ENCODE measurements at places on chromosomes 2 and 18.

- DNase-seq: no peak
Observed at GRCh38 chr2:177868806-177869205, 203.8 kb downstream of the PDE11A start.

DNA sequence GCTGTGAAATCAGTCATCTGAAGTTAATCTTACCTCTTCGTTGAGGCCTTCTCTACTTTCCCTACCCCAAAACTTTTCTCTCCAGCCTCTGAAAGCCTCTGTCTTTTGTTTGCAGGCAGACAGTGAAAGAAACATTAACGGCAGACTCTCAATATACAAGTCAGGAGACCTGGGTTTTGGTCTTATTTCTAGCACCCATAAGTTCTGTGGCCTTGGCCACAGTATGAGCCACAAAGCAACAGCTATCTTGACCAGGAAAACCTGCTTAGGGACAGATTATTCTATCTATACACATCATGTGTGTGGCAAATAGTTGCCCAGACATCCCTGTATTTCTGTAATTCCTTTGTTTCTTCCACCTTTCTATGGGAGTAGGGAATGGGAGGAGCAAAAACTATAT, 318.3 kb downstream of the AGPS start:
- no peak for DNase-seq

DNA sequence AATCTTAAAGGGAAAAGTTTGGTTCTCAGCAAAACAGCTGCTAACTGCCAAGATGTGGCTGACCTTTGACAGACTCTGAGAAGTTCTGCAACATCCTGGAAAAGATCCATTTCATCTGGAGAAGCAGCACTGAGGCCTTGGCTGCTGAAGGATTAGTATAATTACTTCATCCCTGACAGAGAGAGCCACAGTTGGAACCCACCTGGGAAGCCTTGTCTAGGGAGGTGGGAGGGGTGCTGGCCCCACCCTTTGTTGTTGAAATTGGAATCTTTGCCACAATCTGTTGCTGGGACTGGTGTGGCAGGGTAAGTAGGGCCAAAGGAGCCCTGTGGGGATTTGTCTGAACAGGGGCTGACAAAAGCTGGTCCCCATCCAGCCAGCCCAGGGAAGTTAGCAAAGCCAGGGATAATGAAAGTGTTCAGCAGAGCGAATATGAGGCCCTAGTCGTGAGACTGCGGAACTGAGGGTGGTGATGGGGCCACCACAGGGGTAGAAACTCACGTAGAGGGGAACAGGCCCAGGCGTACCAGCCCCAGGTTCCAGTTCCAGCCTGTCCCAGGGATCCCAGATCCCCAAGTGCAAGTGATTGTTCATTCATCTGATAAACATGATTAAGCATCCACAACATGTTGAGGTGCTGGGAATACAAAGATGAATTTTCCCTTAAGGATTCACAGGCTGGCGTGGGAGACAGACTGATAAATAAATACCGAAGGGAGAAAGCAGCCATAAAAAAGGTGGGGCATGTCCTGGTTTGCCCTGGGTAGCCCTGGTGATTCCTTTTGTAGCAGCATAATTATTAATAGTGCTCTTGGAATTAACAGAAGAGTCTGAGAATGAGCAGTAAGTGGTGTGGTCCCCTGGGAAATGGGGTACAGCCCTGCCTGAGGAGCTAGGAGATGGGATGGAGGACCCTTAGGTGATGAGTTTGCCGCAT, 60.0 kb downstream of the MYO1B start:
- no peak for DNase-seq

DNA sequence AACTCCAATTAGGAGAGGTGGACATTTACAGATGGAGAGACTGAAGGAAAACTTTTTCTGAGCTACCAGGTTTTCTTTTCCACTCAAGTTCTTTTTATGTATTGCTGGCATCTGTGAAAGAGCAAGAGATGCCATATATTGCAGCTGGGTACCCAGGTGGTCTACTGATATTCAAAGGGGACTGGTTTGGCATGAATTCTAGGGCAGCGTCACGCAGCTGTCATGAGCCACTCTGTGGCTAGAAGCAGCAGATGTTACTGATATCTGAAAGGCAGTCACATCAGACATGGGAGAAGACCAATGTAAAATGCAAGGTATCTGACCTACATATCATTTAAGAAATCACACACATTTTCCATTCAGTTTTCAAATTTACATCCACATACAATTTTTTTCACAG, 408.8 kb downstream of the GALNT13 start:
- DNase-seq: no peak

- no peak for DNase-seq
Observed at GRCh38 chr2:42789751-42790150, 2.6 kb downstream of the HAAO start.

DNA sequence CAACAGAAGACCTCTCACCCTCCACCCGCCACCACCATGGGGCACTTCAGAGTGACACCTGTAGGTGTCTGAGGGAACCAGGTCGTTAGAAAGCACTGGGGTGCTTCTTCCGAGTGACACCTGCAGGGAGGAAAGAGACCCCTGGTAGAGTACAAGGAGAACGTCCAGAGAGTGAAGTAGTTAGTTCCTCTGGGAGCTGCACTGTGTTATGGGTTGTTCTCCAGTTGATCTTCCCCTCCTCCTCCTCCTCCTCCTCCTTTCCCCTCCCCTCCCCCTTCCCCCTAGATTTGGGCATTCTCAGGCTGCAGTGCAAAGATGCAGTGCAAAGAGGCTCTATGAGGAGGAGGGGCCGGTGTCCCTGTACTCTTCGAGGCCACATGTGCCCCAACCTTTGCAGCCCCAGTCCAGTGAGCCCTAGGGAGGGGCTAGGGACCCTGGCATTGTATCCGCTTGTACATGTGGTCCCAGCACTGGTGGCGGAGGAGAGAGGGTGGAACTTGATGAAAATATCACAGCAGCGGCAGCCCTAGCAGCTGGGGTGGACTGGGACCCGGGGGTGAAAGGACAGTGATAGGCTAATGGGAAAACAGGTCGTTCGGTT, 850 bp downstream of the DNAJB2 start:
- no peak for DNase-seq

GRCh38 chr18:54780285-54780861, 47.9 kb upstream of the RAB27B start:
- DNase-seq: no peak

DNA sequence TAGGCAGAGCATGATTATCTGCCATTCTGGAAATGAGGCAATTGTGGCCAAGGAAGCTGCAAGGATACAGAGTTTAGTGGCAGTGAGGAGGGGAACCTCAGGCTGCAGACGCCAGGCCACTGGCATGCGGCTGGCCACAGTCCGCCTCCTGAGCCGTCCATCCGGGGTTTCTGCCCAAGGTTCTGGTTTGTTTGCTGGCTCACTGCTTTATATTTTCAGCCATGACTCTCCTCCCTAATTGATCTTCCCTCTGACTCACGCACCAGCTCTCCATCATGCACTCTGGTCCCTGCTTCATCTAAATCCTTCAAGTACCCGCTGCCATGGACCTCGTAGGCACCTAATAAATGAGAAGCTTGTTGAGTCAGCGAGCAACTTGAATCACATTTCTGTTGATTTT, 107.8 kb upstream of the REV1 start:
- DNase-seq: no peak

DNA sequence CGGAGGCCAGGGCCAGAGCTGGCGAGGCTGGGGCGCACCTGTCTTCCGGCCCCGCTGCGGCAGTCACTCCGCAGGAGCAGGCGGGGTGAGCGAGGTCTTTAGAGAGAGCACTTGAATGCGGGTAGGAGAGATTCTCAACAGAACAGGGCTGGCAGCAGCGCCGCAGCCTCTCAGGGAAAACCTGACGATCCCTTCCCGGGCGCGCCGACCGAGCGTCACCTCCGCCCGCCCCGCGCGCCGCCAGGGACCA, 526 bp downstream of the PRKRA start:
- DNase-seq: no peak

DNA sequence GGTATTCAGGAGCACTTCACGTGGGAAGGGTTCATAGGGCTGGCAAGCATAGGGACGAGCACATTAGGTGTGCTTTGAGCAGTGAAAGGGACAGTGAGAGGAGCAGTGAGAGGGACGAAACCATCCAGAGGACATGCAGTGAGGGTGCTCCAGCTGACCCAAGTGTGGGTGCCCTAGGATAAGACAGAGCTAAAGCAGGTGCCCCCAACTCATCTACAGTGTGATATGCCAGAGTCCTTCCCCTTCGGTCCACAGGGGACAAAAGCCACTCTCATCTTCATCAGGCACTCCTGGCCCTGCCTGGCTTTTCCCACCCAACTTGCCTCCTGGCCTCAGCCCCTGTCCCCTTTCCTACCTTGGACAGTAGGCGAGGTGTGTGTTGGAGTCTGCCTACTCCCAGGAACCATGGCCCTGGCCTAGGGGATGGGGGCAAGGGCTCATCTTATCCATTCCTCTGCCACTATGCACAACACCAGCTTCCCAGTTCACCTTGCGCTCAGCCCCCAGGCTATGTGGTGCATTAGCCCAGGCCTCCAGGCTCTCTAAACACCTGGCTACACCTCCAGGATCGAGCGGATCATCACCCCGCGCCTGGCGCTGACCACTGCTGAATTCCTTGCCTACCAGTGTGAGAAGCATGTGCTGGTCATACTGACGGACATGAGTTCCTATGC, 16.1 kb upstream of the ANKRD53 start:
- no peak for DNase-seq

DNA sequence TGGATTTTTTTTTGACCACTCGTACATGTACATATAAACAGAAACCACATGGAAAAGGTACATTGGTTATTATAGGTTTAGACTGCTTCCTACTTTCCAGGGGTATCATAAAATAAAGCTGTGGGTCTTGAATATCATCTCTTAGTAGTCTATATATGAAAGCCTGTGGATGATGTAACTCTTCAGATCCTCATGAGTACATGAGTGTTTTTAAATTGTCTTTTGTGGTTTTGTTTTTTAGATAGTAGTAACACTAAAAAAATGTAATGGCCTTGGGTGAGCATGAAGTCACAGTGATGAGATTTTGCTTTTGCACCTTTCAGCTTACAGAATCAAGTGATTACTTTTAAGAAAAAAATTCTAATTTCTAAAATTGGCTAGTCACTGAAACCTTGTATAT, 80.2 kb downstream of the RAB3GAP1 start:
- DNase-seq: no peak

- DNase-seq: no peak
Observed at GRCh38 chr18:49690312-49690711, 123.0 kb downstream of the ACAA2 start.

DNA sequence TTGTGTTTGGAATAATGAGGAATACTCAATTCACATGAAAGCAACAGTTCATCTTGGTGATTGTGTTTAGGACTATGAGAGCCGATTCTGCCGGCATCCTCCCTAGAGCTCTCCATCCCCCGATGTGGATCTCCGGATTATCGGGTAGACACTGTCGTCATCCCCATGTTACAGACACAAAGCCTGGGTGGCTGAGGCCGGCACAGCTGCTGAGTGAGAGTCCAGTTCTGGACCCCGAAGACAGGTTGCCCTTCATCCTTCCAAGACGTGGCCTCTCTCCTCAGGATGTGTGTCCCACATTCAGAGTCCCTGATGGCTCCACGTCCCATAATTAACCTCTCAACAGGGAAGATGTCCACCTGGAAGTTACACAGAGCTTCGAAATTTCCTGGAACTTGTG, 129.3 kb downstream of the HDAC4 start:
- DNase-seq: no peak

GRCh38 chr2:182404975-182405561, 21.8 kb downstream of the PDE1A start:
- no peak for DNase-seq

DNA sequence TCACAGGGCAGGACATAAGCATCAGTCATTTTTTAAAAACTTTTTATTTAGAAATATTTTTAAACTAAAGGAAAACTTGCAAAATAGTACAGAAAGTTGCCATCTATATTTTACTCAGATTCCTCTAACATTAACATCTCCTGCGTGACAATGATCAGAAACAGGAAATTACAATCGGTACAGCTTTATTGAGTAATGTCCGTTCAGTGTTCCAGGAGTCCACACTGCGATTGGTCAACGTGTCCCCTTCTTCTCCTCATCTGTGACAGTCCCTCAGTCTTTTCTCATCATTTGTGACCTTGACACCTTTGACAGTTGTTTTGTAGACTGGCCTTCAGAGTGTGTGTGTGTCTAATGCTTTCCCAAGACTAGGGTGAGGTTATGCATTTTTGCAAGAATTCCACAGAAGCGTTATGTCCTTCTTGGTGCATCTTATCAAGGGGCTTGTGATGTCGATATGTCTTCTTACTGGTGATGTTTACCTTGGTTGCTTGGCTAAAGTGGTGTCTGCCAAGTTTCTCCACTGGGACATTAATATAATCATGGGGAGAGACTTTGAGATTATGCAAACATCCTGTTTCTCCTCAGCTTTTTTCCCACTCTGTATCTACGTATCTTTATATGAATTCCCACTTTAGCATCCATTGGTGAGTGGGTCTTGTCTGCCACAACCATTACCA, 21.4 kb upstream of the TMEM177 start:
- no peak for DNase-seq

DNA sequence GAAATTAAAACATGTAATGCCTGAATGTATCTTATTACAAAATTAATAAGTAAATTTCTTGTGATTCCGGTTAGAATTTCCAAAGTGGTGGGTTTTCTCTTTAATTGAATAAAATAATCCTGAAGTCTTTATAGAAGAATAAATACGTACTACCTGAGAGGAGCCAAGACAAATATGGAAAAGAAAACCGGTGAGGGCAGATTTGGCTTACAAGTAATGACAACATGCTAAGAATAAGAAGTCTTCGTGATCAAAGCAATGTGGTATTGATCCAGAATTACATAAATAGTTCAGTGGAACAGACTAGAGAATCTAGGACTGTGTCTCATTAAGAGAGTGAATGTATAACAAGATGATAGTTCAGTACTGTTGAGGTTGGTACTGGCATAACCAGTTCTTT, 167.5 kb downstream of the NEDD4L start:
- DNase-seq: no peak

- DNase-seq: peak; percentile 88
Observed at GRCh38 chr2:60530660-60531281, 22.7 kb downstream of the BCL11A start.

- no peak for DNase-seq
Observed at GRCh38 chr2:23656597-23656973, 270.3 kb downstream of the ATAD2B start.

DNA sequence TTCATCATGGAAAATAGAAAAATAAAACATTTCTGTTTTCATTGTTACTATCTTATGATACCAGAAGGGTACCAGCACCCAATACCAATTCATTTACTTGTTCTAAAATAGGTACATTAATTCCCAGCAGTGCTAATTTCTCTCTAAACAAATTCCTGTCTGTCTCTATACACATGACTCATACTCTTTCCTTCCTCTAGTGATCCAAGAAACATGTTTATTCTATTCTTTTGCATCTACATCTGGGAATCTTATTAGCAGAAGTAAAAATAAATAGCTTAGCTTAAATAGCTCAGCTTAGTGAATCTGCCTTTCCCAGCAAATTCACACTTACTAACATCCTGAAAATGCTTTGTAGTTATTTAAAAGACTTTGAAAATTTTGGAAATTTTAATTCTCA, 84.5 kb upstream of the MAPRE2 start:
- no peak for DNase-seq

Measured in NCI-H1105 treated with DMSO at 0.1 percent for 48 hours (cell line).